CD4-positive, alpha-beta T cell treated with Interleukin-4 for 4 hours (primary cell): ENCODE measurements at places on chromosomes 2 and 18.

- DNase-seq, result no peak
These were observed 386.6 kb upstream of the KLHL29 start for GRCh38 chr2:22998359-22998758.

- DNase-seq, result no peak
These were observed 16.1 kb upstream of the DPP4 start for GRCh38 chr2:162090109-162090508.

DNA sequence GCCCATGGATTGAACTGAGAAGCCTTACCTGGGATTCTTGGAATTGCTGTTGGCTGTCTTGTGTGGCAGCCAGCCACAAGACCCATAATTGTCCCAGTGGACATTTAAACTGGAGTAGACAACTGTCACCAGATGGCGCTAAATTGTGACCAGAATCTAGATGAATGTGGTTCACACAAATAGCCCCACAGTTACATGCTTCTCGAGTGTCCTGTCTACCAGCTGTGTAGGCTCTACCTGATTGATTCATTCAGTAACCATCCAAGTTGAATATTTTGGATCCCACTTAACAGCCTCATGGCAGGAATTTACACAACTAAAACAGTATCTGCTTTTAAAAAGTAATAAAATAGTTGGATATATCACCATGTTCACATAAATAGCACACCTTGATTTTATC, 73.2 kb downstream of the MAP4K4 start:
- peak; percentile 31 for DNase-seq

- DNase-seq, result no peak
These were observed 46.4 kb downstream of the BMP10 start for GRCh38 chr2:68824831-68825230.

- no peak for DNase-seq
These were observed 116.5 kb downstream of the ATP9B start for GRCh38 chr18:79185648-79186047.

GRCh38 chr2:218000136-218000535, 2.7 kb downstream of the TNS1 start:
- no peak for DNase-seq

DNA sequence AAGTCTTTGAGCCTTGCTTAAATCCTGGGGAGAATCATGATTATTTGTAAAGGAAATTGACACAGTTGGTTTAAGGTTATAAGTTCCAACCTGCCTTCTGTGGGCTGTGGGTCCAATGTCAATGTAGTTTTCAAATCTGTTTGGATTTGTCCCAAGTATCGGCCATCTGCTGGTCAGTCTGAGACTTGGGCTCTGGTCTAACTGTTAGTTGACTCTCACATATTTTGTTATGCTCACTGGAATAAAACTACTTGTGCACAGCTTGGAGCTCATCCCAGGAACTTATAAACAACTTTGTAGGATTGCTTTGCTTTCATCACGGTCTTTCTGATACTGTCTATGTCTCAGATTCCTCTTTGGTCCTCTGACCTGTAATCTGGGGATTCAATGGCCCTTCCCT, 1026.2 kb upstream of the ZEB2 start:
- DNase-seq, result no peak

GRCh38 chr2:32852856-32853255, 93.9 kb upstream of the LTBP1 start:
- no peak for DNase-seq

DNA sequence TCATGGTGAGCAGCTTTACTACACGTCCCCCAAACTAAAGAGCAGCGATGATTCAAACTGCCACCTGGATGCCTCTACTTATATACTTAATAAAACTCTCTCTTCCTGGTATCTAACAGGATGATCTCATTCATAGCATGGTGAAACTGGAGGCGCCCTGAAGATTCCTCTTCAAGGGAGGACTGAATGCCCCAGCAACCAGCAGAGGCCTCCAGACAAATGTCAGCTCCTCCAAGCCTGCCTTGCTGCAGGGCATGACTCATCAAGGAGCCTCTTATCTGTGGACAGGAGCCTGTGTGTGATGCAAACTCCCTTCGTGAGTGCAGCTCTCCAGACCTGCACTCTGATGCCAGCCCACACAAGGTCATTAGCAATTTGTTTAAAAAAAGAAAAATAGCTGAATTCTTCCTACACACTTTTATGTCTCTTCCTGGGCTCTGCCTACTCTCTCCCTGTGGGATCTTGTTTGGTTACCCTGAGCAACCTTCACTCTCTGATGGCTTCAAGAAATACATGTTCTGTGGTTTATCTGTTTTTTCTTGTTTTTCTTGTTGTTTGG, 30.2 kb downstream of the LONRF2 start:
- no peak for DNase-seq

DNA sequence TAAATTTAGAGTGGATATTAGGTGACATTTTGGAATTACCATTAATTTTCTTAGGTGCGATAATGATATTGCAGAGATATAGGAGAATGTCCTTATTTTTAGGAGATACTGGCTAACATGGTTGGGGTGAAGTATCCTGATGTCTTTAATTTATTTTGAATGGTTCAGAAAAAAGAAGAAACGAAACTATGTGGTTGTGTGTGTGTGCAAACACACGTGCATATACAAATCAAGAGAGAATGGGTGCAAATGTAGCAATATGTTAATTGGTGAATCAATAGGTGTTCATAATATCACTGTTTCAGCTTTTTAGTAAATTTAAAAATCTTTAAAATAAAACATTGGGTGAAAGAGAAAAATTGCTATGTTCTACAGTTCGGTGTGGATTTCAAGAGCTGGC, 140.9 kb downstream of the DIS3L2 start:
- no peak for DNase-seq

DNA sequence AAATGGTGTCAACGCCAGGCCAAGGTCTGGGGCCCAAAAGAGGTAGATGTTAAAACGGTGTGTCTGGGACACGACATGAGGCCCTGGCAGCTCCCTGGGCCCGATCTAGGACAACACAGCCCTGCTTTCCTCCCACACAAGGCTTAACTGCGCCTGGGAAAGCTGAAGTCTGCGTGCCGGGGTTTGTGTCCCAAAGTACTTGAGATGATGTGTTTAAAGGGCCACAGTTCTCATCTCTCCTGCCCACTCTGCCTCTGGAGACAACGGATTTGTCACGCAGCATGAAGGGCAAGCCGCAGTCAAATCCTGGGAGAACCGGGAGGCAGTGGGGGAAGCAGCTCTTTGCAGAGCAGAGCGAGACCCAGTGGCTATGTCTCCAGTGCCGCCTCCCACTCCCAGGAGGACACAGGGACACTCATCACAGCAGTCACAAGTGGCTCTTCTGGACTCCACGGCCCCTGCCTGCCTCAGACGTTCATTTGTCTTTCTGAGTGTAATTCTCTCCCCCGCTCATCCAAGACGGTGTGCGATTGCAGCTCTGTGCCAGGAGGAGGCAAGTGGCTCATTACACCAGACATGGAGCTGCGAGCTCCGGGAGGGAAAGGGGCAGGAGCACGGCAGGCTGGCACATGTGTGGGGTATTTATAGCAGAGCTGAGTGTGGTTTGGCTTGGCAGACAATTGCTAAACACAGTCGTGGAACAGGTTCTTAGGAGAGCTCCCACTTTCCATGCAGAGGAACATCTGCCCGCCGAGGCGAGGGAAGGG, 57.7 kb upstream of the SEMA4C start:
- DNase-seq, result no peak

DNA sequence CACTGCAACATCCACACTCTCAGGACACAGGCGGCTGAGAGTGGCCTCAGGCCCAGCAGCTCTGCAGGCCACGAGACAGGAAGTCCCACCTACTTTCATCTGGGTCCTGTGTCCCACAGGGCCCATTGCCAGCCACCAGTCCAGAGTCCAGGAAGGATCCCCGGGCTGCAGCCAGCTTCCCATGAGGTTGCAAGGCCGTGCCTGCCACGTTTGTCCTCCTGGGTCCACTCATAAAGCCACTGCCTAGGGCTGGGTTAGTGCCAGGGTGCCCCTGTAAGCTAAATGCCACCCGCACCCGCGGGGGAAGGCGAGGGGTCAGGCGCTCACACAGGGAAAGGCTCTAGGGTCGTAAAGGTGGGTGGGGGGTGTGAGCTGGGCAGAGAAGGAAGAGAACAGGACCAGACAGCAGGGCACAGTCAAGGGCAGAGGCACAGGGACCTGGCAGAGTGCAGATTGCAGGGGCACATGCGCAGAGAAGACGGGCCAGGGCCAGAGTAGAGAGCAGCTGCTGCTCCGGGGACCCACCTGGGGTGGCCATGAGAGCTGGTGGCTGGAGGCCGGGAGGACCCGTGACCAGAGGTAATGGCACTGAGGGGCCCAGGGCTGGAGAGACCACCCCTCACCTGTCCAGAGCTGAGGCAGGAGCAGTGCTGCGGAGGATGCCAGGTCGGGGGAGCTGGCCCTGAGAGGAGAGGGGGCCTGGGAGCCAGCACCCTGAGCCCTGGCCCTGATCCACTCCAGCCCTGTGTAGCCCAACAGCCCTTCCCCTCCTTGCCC, 8.0 kb downstream of the AGXT start:
- DNase-seq, result no peak

DNA sequence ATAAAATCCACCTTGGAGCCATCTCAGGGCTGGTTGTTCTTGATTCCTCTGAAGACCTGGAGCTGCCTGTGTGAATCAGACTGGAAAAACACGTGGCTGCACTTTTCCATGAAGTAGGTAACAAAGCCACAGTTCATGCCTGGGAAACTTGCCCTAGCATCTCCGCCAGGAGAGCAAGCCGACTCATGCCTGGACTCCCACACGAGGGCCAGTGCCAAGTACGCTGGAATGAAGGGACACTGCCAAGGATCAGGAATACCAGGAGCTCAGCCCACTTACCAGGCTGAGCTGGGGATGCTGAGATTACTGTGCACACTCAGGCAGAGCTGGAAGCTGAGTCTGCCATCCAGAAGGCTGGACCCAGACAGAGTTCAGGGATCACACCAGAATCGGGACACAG, 10.9 kb upstream of the FHL2 start:
- no peak for DNase-seq

DNA sequence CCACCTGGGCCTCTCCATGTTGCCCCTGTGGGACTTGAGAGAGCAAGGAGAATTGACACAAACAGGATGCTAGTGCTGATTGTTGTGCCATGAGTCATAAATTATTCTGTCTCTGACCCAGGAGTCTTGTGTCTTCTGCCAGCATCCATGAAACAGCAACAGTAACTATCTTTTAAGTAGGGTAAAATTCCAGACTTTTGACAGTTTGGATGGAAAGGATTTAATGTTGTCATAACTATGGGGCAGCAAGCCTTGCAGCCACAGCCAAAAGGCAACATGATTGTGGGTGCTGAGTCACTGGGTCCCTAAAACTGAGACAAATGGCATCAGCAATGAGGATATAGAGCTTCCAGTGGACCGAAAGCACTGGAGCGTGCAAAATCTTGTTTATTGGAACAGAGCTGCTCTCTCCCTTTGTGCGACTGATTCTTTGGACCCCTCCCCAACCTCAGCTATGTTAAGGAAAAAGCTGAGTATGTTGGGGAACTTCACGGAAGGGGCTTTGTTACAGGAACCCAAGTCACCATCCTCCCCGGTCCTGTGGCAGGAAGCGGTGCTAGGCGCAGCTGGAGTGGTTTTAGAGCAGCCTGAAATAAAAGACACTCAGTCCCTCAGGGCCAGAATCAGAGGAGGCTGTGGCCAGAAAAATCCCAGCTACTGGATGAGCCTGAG, 9.6 kb upstream of the ITPRIPL1 start:
- DNase-seq, result peak; percentile 47

DNA sequence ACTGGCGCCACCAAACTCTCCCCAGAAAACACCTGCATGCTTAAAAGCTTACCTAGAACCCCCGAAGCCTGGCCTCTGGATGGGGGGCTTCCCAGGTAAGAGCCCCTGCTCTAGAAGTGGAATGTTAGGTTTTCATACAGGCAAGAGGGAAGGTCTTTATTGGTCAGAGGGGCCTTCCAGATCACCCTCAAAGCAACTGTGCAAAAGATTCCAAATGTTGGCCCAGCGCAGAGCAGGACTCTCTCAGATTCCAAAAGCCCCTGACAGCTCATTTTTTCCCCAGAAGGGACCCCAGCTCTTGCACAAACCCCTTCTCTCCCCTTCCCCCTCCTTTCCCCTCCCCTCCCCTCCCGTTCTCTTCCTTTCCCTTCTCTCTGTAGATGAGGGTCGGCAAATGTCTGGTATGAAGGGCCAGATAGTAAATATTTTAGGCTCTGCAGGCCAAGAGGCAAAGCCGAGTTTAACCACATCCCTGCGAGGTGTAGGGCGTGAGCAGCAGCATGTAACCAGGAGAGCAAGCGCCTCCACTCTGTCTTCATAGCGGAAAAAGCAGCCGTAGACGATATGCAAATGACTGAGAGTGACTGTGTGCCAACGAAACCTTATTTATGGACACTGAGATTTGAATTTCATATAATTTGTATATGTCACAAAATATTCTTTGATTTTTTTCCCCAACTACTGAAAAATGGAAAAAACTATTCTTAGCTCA, 116.9 kb downstream of the SMAD7 start:
- DNase-seq, result peak; percentile 82

DNA sequence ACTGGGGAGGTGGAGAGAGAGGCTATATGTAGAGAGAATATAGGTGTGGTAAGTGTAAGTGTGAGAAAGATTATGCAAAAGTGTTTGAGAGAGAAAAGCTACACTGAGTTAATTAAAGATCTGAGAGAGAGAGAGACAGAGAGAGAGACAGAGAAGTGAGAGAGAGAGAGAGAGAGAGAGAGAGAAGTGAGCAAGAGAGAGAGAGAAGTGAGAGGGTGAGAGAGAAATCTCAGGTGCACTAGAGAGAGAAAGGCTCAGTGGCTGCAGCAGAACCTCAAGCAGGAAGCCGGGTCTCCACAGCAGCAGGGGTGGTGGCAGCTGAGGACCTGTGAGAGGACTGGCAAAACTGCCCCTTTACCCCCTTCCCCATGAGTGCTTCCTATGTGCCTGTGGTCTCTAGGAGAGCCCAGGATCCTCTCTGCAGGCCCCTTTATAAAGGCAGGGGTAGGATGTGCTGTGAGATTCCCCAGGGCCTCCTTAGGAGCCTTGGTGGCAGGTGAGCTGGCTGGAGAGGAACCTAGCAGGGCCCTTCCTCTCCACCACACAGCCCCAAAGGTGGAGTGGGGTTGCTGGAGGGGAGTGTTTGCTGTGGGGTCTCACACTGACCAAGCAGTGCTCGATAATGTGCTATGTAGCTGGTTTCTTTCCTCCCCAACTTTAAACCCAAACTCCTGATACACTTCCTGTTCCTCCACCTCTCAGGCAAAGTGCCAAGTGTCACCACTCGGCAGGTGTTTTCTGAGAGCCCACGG, 52.6 kb downstream of the SLC4A5 start:
- peak; percentile 68 for DNase-seq
